ENCODE measurements at places on chromosomes 2 and 18. TPM values are rescaled to one million over a fixed set of nuclear protein-coding genes. Genes with fewer than 3 reads are reported as not detected.

- DNase-seq = no peak
Measured at GRCh38 chr2:68749345-68749744, 14.7 kb downstream of the ARHGAP25 start.

- DNase-seq = no peak
Measured at GRCh38 chr2:3251946-3252345, 125.7 kb downstream of the EIPR1 start.

DNA sequence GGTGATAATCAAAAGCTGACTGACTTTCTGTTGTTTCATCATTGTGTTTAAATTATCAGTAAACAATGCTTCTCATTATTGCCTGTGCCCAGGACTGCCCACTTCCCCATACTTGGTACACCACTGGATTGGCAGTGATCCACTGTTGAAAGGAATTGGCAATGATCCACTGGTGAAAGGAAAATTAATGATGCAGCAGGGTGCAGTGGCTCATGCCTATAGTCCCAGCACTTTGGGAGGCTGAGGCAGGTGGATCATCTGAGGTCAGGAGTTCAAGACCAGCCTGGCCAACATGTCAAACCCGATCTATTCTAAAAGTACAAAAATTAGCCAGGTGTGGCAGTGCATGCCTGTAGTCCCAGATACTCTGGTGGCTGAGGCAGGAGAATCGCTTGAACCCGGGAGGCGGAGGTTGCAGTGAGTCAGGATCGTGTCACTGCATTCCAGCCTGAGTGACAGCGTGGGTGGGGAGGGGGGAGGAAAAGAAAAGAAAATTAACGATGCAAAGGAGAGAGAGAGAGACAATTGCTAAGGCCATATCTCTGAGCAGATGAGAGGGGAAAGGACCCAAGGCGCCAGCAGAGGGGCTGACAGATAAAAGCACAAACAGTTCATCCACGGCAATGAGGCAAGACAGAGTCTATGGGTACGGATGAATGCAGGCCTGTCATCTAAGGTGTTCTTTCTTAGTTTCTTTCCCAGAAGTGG, 10.2 kb upstream of the GTF2A1L start:
- peak; percentile 48 for DNase-seq

- DNase-seq = no peak
Measured at GRCh38 chr2:16950436-16950835, 284.8 kb upstream of the CYRIA start.

- DNase-seq = peak; percentile 15
Measured at GRCh38 chr2:74685408-74685807, 31.4 kb downstream of the SEMA4F start.

GRCh38 chr2:128817171-128817570, 498.5 kb upstream of the HS6ST1 start:
- no peak for DNase-seq

GRCh38 chr2:2663401-2664036, 332.4 kb upstream of the MYT1L start:
- no peak for DNase-seq

- DNase-seq = no peak
Measured at GRCh38 chr2:79981316-79981715, 323.2 kb downstream of the LRRTM1 start.

DNA sequence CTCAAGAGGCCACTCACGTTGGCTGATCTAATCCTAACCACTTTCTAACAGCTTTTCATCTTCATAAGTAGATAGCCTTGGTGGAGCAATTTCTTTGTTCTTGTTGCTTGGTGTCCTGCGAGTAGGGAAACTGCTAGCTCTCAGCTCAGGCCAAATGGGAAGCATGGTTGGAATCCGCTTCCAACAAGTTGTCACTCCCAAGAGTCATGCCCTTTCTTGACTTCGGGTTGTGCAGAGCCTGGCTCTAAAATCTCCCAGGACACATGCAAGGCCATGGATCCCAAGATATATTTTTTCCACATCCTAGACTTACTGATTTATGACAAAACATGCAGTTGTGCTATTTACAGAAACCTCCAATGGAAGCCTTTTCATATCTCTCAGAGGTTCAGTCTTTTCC, 7.3 kb upstream of the MATN3 start:
- no peak for DNase-seq

The ATP6V1B1 gene
- total RNA-seq = 2.0 TPM

The MRPL53 gene
- 23.7 TPM for total RNA-seq

The ADCYAP1 gene
- total RNA-seq = not detected

The TPRKB gene
- 59.7 TPM for total RNA-seq

The CPO gene
- total RNA-seq = not detected

The SEMA4F gene
- 11.3 TPM for total RNA-seq

The KCNG3 gene
- total RNA-seq = not detected

All from LHCN-M2 (cell line).